Brain microvascular endothelial cell (primary cell): ENCODE measurements at places on chromosomes 16 and 17.
A peak's percentile ranks its signal among the peaks of the same experiment; 100 is the strongest.

DNA sequence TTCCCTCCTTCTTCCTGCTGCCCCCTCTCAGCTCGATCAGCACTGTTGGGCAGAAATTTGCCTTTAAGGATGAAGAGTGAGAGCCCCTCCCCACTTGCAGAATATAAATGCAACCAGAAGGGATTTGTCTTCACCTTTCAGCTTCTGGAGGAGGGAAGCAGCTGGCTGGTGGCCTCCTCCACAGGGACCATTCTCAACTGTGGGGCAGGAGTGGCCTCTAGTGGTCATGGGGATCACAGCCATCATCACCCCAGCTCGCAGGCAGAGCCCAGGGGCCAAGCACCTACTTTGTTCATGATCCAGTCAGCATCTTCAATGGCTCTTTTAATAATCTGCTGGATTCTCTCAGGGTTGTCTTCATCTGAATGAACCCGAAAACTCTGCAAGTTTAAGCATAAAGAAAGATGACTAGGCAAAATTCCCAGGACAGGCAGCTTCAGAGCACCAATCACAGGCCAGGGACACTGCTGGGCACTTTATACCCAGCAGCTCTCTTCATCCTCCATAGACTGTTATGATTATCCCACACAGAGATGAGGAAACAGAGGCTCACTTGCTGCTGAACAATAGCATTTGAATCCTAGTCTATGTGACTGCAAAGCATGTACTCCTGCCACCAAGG lies 13.1 kb downstream of the LYRM9 start:
- peak; percentile 55 for DNase-seq

GRCh38 chr16:69928856-69929400 lies 22.2 kb upstream of the CLEC18A start:
- DNase-seq, result no peak

GRCh38 chr17:44120851-44121605 lies 2.4 kb downstream of the HDAC5 start:
- no peak for DNase-seq

DNA sequence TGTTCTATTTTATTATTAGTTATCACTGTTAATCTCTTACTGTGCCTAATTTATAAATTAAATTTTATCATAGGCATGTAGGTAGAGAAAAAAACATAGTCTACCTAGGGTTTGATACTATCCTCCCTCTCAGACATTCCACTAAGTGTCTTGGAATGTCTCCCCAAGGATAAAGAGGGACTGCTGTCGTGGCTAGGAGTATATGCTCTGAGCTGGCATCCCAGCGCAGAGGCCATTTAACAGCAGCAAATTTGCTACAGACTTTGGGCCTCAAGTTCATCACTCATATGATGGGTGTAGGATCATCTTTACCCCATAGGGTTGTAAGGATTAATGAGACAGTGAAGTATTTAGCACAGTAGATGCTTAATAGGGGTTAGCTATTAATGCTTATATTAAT lies 56.7 kb downstream of the ZFHX3 start:
- DNase-seq, result no peak

- no peak for DNase-seq
Measured at GRCh38 chr17:19016881-19017280, 12.3 kb upstream of the FAM83G start.

DNA sequence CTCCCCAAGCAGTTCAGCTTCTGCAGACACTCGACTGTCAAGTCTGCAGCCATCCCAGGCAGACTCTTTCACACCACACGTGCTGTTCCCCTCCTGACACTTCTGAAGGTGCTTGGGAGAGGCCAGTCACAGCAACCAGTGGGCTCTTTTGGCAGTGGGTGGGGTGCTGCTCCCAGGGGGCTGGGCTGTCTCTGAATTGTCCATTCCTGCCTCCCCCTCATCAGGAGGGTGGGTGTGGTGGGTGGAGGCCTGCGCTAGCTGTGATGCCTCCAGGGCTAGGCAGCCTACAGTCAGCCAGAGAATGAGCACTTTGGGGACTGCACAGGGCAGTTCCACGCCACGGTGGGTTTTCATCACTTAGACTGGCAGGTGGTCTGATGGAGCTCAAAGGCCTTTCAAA lies 10.3 kb downstream of the STARD3 start:
- no peak for DNase-seq
